ENCODE measurements at places on chromosomes 12 and 14.

DNA sequence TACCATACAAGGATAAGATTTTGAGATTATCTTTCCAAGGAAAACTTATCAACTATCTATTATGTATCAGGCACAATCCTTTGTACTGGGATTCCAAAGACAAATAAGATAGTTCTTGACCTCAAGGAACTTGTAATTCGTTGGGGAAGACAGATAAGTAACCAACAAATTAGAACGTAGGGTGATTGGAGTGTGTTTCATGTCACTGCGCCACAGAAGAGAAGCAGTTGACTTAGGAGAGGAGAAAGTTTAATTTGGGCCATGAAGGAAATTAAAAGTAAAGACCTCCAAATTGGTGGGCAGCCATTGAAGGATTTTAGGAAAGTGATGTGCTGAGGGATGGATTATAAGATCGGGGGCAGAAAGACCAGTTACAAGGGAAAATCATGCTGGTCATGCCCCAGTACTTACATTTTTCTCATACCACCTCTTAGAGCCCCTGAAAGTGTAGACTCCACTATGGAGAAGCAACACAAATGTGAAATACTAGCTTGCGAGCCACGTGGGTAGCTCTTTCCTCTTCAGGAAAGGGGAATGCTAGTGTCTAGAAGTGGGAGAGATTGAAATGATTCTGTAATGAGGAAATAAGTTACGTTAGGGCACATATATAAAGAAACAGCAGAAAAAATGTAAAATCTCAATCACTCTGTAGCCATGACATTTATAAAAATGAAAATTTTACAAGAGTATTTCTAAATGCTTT lies 148.7 kb downstream of the ETV6 start:
- no peak for DNase-seq

GRCh38 chr14:58238252-58239243 lies 6.1 kb upstream of the PSMA3 start:
- DNase-seq, result no peak

DNA sequence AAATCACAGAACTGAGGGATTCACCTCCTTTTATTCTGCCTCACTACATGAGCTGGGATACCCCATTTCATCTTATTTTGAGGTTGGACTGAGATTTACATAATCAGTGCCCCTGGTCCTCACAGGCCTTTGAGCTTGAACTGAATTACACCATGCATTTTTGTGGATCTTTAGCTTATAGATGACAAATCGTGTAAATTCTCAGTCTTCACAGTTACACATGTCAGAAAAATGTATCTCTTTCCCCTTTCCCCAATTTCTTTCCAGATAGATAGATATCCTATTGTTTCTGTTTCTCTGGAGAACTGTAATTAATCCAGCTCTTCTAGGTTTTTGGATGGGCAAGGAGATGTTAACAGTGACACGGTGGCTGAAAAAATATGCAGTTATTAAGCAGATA lies 1778.9 kb upstream of the SEL1L start:
- DNase-seq, result no peak

DNA sequence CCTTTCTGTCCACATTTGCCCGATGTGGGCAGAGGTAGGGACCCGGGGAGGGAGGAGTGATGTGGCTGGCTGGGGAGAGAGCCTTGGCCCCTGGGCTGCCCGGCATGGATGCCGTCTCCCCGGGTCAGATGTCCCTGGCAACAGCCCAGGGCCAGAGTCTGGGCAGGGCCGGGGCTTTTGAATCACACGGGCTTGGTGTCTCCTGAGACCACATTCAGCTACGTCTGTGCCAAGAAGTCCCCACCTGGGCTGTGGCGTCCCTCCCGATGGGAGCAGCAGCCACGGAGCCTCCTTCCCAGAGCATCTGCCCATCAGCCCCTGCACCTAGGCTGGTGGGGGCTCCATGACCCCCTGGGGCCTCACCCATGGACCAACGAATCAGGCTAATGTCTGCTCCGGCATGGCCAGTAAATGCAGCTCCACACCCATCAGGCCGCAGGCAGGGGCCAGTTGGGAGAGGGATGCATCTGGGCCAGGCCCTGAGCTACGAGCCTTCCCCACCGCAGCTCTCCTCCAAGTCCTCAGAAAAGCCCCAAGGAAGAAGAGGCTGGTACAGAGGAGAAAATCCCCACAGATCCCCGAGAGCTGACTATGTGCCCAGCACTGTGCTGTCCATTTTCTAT lies 109.4 kb downstream of the RFLNA start:
- DNase-seq, result no peak

GRCh38 chr14:99253890-99254289 lies 18.1 kb downstream of the BCL11B start:
- DNase-seq, result no peak

GRCh38 chr12:18158774-18159557 lies 69.0 kb upstream of the RERGL start:
- DNase-seq, result no peak

DNA sequence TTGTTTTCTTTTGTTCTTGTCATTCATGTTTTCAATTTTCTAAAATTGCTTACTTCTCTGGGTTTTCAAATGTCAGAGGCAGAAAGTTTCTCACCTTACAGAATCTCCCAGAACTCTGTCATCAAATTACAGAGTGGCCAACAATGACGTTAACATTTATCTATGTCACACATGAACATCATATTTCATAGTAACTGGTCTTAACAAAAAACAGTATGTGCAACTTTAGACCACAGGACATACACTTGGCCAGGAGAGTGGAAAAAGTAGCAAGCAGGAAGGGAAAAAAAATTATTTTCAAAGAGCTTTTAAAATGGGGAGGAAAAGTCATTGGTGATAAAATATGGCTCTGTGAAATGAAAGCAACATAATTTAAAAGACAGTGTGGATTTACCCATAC lies 426.5 kb downstream of the MED13L start:
- no peak for DNase-seq

GRCh38 chr12:116397148-116397547 lies 119.7 kb upstream of the MED13L start:
- no peak for DNase-seq

GRCh38 chr12:1533205-1533601 lies 61.2 kb downstream of the FBXL14 start:
- no peak for DNase-seq

- no peak for DNase-seq
Measured at GRCh38 chr12:125487336-125487735, 422.1 kb downstream of the AACS start.

- DNase-seq, result no peak
Measured at GRCh38 chr14:79924551-79924950, 286.8 kb downstream of the DIO2 start.

- no peak for DNase-seq
Measured at GRCh38 chr14:50631408-50631821, 36.7 kb downstream of the SAV1 start.

DNA sequence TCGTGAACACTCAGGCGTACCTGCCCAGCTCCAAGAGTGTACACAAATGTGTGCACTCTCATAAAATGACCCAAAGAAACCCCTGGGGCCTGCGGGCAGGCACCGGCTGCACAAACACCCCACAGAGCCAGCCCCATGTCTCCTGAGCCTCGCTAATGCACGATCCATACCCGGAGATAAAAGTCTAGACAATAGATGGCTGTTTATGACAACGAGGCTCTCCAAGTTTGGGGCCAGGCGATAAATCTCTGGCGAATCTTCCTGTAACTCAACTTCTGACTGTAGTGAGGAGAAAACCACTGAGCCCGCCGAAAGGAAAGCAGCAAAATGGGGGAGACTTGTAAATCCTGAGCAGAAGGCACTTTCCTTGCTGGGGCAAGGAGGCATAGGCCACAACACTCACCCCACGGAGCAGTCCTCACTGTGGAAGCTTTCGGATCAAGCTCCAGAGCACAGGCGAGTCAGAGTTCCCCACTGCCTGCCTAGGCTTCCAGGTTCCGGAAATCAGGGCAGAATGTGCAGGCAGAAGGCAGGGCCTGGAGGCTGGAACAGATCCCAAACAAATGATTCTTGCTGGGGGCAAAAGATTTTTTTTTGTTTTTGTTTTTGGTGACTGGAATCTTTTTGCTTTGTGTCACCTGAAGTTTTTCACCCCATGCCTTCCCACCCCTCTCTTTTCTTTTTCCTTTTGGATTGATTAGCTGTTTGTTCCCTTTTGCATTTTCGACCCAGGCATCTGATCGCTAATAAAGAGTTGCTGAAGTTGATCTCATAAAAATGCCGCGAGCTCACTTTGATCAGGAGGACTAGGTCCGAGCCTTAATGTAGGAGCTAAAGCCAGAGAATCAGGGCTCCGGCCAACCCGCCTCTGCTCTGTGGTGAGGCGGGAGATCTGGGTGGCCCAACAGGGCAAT lies 4.5 kb upstream of the HOXC11 start:
- DNase-seq, result no peak

DNA sequence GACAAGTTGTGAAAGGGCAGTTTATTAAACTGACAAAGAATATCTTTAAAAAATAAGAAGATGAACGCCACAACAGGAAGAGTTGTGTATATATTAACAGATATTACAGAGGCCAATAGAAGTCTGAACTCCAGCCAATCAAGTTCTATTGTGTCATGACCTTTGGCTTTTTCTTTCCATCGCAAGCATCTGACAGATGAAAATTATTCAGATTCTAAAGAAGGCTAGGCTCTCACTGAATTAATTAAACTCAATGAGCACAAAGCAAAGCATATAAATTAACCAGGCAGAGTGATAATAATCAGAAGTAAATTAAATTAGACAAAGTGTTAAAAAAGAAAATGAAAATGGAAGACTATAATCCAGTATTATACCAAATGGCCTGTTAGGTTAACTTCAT lies 62.0 kb upstream of the PYGL start:
- DNase-seq, result no peak

- DNase-seq, result no peak
Measured at GRCh38 chr12:3464561-3464960, 26.4 kb upstream of the PRMT8 start.

DNA sequence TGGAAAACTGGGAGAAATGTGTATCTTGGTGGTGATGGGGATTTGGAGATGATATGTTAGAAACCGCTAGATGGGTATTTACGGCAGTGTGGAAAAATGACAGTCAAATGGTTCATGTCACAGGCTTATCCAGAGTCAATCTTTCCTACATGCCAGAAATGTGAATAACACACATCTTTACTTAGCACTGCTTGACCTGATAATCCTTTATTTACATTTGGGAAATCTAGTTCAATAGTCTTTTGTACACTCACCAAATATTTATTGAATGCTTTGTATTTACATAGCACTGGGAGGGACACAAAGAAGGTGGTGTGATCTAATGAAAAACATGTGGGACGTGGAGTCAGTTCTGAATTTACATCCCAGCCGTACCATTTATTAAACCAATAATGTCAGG lies 208.2 kb downstream of the DIO2 start:
- no peak for DNase-seq

DNA sequence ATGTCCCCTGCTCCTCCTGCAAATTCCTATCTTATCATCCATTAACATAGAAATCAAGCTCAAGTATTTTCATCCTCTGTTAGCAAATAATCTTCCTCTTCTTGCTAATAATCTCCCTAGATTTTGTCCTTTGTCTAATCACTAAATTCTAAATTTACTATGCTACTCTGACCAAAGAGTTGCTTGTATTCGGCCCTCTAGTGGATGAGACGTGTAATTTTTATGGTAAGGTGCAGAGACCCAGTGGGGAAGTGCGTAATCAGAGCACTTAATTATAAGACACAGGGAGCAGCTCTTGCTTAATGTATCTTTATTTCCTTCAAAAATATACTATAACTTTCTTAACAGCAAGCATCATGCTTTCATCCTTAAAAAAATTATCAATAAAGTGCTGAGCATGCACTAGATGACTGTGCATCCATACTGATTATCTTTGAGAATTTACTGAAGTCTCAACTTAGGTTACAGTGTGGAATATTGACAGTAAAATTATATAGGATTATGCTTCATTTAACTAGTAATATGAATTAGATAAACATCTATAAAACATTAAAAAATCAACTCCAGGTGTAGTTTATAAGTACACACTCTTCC lies 212.6 kb downstream of the SLC16A7 start:
- DNase-seq, result no peak

- DNase-seq, result peak; percentile 25
Measured at GRCh38 chr14:32075672-32076277, 1.3 kb upstream of the ARHGAP5 start.

GRCh38 chr14:51993285-51993920 lies 4.1 kb downstream of the RTRAF start:
- no peak for DNase-seq

- DNase-seq, result no peak
Measured at GRCh38 chr12:63006536-63006935, 71.6 kb upstream of the PPM1H start.

DNA sequence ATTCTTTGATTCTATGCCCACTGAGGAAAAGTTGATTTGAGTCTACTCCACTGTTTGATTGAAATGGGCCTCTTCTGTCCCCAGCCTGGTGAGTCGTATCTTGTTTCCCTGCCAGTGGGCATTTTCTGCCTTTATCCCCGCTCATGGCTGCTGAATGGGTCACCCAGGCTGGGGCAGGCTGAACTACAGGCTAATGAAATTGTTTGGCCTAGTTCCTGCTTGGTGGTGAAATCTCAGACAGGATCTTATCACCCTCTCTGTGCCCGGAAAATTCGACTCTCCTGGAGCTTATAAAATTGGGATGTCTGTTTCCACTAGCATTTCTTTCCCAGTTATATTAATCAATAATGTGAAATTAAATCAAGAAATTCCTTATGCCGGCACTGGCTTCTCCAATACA lies 65.0 kb downstream of the CHST11 start:
- DNase-seq, result no peak

GRCh38 chr12:53999559-54000115 lies 324 bp upstream of the HOXC9 start:
- no peak for DNase-seq

DNA sequence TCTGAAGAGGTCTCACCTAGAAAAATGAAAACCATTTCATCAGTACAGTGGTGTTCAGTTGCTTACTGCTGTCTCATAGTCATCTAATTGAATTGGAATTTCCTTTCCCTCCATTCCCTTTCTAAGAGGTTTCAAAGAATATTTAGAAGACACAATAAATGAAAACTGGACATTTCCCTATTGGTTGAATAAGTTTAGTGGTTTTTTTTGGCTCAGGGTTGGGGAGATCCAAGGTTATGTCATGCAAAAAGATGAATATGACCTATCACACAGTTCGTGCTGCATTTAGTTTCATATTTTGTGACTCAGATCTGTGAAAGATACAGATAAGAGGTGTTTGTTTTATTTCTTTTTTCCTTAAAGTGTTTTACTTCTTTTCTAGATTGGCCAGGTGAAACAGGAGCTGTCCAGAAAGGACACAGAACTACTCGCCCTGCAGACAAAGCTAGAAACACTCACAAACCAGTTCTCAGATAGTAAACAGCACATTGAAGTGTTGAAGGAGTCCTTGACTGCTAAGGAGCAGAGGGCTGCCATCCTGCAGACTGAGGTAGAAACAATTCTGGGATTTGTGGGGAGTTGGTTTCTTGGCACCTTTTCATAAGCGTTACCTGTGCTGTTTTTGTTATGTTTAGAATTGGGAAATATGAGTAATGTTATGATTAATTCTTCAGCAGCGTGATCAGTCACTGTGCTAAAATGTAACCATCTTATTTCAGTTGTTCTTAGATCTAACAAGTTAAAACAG lies 124.6 kb downstream of the ERC1 start:
- no peak for DNase-seq

DNA sequence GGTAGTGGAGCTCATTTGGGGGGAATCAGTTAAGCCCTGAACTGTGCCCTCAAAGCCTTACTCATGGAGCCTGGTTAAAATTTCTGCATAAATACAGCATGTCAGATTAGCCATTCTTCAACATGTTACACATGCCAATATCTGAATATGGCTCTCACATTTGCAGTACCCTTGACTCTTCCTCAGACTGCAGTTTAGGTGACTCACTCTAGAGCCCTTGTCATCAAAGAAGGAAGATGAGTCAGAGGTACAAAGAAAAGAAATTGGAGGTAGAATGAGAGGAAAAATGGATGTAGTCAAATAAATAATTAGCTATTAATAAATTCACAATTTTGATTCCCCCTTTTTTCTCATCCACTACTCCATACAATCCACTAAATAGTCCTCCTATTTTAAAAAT lies 23.6 kb upstream of the OR4K2 start:
- no peak for DNase-seq
